ENCODE measurements at places on chromosomes 12 and 14. TPM values are rescaled to one million over a fixed set of nuclear protein-coding genes. Genes with fewer than 3 reads are reported as not detected.

Gene CLEC4E
- total RNA-seq, result not detected

Gene POU6F1
- 1.7 TPM for total RNA-seq

- DNase-seq, result no peak
These were observed 317.0 kb upstream of the TMPO start for GRCh38 chr12:98198261-98198982.

- DNase-seq, result no peak
These were observed 171.6 kb downstream of the SLC6A15 start for GRCh38 chr12:84741031-84741430.

GRCh38 chr14:62364800-62365280 lies 602.6 kb downstream of the SNAPC1 start:
- no peak for DNase-seq

DNA sequence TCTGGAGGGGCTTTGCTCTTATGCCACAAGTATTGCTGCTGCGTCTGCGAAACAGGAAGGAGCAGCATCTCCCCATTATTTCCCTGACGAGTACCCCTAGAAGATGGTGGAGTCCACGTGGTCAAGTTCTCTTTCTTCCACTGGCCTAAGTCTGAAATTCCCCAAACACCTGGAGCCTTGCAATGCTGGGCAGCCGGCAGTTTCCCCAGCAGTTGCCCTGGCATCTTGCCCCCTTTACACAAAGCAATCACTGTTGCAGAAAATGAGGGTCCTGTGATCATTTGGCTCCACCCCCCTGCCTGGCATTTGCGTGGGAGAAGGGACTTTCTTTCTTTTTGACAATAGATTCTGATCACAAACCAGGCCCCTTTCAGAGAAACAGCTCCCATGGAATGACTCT lies 56.9 kb downstream of the FOS start:
- DNase-seq, result no peak

DNA sequence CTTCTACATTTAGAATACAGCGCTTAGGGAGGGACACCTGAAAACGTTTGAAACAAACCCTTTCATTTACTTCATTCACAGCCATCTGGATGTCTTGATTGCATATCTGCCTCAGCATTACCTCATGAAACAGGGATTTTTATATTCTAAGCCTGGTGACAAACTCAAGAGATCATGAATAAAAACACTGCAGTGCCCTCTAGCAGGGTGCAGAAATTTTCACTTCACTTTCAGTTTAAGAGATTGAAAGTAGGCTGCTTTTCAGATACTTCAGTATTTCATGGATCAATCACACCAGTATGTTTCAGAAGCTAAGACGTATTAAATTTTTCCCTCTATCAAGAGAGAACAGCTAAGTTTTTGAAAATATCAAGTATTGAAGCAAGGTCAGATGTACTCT lies 467.8 kb downstream of the MDGA2 start:
- DNase-seq, result no peak

- no peak for DNase-seq
These were observed 512.4 kb upstream of the TMPO start for GRCh38 chr12:98002887-98003493.
